ENCODE measurements at places on chromosomes 4 and X.

GRCh38 chrX:134572816-134573682, 85.2 kb downstream of the PLAC1 start:
- DNase-seq, result peak; percentile 13

DNA sequence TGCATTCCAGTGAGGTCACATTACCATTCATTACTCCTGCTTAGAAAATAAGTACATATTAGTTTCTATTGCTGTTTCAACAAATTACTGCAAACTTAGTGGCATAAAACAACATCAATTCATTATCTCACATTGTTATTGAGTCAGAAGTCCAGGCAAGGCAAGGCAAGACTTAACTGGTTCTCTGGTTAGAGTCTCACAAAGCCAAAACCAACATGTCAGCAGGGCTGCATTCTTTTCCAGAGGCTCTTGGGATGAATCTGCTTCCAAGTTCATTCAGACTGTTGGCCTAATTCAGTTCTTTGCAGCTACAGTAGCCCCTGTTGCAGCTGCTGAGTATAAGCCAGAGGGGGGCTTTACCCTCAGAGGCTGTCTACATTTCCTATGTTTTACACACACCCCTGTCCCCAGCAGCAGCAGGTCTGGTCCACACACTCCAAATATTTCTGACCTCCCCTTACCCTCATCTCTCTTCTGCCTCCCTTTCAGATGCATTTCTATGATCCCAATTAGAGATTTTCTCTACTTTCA, 892.1 kb upstream of the EPHA5 start:
- no peak for DNase-seq

GRCh38 chr4:54662901-54663585, 5.3 kb downstream of the KIT start:
- no peak for DNase-seq

DNA sequence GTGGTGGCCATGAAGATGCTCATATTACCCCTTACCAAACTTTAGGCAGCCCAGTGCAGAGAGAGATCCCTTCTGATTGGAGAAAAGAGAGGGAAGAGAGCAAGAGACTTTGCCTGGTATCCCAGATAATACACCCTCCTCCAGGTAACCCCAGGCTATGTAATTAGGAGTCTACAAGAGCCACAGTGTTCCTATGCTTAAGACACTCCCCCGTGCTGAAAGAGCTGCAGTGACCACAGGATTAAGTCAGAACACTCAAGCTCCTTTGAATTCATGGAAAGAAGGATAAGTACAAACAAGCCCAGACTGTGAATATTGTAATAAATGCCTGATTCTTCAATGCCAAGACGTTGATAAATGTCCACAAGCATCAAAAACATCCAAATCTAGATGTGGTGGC, 41.4 kb downstream of the PABPC4L start:
- DNase-seq, result no peak

DNA sequence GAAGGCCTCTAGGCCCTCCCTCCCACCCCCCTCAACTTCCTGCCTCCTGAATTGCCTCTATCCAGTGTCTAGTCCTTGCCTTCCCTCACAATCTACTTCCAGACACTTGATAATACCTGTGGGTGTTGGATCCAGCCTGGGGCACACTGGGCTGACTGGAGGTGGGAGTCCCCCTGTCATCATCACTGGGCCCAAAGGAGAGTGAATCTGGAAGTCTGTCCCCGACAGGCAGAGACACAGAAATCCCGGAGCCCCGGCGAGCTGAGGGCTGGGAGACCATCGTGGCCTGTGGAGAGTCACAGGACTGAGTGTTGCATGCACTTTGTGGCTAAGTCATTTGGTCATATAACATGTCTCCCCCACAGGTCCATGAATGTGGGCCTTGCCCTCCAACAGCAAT, 8.4 kb upstream of the SYP start:
- DNase-seq, result no peak

GRCh38 chrX:70769659-70770227, 138.8 kb downstream of the TEX11 start:
- DNase-seq, result no peak

DNA sequence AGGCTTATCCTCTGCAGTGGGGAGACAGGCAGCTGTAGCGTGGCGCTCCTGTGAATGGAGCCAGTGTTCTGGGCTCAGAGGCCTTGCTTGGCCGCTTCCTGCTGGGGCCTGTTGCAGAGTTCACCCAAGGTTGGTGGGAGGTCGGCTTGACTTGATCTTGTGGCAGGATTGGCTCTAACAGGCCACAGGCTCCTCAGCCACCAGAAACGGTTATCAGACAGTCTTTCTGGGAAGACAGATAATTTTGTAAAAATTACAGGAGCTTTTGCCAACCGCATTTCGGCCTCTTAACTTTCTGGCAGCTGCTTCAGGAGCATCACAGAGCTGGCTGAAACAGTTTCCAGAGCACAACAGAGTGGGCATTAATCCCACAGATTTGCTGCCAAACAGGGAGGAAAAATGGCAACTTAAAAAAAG, 66.4 kb downstream of the DIPK2B start:
- no peak for DNase-seq

- peak; percentile 15 for DNase-seq
Measured at GRCh38 chr4:5399790-5400421, 308.5 kb downstream of the EVC2 start.

DNA sequence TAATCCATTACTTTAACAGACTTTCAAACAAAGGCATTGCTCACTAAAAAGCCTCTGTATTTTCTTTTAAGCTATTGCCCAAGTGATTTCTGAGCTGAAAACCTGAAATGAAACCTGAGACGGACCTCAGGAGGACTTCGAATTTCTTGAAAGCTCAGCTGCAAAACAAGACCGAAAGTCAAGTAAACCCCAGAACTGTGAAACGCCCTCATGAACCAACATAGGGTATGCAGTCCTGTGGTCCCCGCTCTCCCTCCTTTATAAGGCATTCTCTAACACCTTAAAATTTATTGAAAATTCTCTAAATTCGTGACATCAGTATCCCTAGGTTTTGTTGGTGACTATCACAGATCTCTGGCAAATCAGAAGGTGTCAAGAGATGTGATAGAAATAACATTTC, 91.8 kb downstream of the SHISA3 start:
- DNase-seq, result no peak

- peak; percentile 49 for DNase-seq
Measured at GRCh38 chrX:781224-782204, 150.9 kb downstream of the SHOX start.

GRCh38 chrX:78769101-78769755, 21.7 kb downstream of the LPAR4 start:
- no peak for DNase-seq

GRCh38 chrX:15359701-15360100, 24.4 kb upstream of the PIGA start:
- DNase-seq, result no peak

GRCh38 chr4:97762115-97762512, 381.2 kb downstream of the STPG2 start:
- no peak for DNase-seq

GRCh38 chr4:39620551-39621313, 17.9 kb downstream of the SMIM14 start:
- no peak for DNase-seq

GRCh38 chr4:8160233-8160560, 1.6 kb upstream of the ABLIM2 start:
- DNase-seq, result no peak

DNA sequence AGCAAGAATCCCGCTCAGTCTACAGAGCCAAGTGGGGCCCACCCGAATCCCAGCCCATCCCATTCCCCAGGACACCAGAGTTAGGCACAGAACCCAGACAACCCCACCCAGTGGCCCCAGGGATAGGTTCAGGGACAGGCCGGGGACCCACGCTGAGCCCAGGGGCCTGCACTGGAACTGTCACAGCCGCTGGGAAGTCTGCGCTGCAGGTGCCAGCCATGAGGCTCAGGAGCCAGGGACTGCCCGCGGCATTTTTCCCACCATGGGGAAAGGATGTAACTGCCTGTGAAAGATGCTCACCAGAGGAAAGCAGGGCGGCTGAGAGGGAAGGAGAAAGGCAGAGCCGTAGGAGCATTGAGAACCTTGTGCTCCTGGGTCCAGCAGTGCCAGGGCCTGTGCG, 12.0 kb downstream of the EVC2 start:
- DNase-seq, result no peak

- peak; percentile 85 for DNase-seq
Measured at GRCh38 chr4:15691346-15692135, 9.9 kb downstream of the FAM200B start.

DNA sequence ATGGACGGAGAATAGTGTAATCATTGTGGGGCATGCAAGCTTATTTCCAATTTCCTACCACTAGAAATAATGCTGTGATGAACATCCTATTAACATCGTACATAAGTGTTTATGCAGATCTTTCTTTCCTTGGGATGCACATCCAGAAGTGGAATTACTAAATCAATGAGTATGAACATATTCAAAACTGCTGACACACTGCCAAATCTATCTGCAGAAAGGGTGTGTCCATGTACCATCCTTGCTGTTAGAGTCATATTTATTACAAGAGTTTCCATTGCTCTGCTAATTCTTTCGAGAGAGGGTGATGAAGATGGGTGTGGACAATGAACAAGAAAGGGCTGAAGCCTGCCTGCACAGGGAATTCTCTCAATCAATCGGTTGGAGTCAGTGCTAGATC, 82.6 kb downstream of the GPC4 start:
- no peak for DNase-seq

- DNase-seq, result no peak
Measured at GRCh38 chr4:124536946-124537345, 175.6 kb downstream of the ANKRD50 start.

DNA sequence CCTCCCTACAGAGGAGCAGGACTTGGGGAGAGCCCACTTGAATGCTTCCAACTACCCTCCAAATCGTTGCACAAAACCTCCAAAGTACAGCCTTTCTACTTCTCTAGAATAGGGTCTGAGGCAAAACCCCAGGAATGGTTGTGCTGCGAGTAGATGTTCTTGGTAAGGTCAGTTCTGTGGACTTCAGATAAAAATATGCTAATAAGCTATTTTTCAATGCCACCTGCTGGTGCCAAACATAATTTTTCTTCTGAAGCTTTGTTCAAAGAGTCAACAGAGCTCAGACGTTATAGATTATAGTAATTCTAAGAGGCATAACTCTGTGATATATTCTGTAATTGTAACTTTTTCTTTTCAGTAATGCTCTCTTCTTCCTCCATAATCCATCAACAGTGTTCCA, 425.7 kb downstream of the GPAT3 start:
- peak; percentile 23 for DNase-seq

- DNase-seq, result no peak
Measured at GRCh38 chr4:123559955-123560871, 163.6 kb downstream of the SPRY1 start.

GRCh38 chr4:184369871-184370270, 104.5 kb downstream of the IRF2 start:
- DNase-seq, result no peak

- DNase-seq, result no peak
Measured at GRCh38 chrX:148755111-148755510, 254.7 kb downstream of the AFF2 start.

DNA sequence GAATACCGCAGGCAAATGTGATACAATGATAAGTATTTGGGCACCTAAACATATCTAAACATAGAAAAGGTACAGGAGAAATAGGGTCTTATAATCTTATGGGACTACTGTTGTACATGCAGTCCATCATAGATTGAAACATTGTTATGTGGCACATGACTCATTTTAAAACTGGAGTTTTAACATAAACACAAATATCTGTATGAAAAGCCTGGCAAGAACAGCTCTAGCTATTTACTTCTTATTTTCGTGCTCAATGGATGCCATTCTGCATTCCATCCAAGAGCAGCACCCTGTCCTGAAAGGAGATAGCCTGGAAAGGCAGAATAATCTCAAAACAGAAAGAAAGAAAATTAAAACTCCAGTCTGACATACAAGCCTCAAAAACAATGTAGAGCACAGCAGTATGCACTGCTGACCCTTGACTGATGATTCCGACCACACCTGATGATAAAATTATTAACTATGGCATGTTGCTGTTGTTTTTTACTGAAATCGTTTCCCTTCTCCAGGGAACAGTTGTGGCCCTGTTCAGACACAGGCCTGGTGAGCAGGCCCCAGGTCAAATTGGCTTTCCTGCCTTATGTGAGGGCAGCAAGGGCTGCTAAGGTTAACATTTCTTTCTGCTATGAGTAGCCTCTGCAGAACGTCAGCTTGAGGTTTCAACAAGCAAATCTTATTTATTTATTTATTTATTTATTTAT, 152.7 kb downstream of the APBB2 start:
- no peak for DNase-seq

- no peak for DNase-seq
Measured at GRCh38 chrX:78748846-78749245, 1.3 kb downstream of the LPAR4 start.

GRCh38 chr4:163233321-163233720, 66.6 kb upstream of the NAF1 start:
- no peak for DNase-seq

DNA sequence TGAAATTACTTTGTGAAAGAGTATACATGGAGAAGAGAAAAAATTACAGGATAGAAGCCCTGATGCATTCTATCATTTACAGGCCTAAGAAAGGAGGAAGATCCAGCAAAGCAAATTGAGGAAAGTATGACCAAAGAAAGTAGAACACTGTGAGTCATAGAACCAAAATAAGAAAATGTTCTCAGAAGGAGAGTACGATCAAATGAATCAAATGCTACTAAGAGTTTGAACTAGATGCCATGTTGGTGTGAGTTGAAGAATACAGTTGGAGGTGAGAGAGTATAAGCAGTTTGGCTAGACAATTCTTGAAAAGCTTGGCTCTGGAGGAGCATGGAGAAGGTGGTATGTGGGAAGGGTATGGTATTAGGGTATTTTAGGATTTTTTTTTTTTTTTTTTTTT, 161.8 kb downstream of the RPA4 start:
- no peak for DNase-seq

GRCh38 chr4:17283251-17283650, 228.6 kb downstream of the QDPR start:
- DNase-seq, result no peak

- DNase-seq, result no peak
Measured at GRCh38 chr4:10753856-10754402, 69.4 kb upstream of the CLNK start.

GRCh38 chr4:108425988-108426387, 194.4 kb upstream of the RPL34 start:
- DNase-seq, result peak; percentile 76

DNA sequence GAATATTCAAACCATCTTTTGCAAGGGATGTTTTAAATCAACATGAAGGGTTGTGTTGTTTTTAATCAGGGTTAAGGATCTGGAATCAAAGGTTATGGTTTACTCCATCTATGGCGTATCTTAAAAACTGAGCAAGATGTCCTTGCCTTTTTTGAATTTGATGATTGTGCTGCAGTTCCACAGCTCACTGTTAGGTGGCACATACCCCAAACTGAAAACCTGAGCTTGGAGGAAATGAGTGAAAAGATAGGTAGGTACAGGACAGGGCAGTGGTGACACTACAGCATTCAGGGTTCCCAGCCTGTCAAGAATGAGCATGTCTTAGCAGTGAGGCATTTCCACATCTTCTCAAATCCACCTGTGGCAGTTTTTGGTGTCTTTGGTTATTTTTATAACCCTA, 13.1 kb upstream of the EOLA1 start:
- peak; percentile 43 for DNase-seq
